ENCODE measurements at places on chromosomes 2 and 18.

DNA sequence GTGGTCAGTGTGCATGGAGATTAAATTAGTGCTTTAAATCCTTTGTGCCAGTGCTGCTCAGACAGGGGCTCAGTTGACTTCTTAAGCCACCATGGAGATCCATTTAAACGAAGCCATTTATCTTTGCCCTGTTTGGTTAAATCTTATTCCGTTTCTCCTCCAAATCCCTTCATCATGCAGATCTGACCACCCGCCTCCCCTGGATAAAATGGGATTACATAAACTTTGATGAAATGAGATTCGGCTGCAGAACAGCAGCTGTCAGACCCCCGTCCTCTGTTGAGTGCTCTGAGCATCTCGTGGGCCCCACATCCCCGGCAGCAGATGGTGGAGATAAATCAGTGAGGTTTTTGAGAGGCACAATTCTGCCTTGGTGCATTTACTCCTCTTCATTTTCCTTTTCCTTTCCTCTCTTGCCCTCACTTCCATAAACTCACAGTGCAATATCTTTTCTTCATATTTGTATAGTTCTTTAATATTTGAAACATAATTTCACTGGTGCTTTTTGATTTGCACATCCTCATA, 84.4 kb upstream of the TWIST2 start:
- DNase-seq: no peak

DNA sequence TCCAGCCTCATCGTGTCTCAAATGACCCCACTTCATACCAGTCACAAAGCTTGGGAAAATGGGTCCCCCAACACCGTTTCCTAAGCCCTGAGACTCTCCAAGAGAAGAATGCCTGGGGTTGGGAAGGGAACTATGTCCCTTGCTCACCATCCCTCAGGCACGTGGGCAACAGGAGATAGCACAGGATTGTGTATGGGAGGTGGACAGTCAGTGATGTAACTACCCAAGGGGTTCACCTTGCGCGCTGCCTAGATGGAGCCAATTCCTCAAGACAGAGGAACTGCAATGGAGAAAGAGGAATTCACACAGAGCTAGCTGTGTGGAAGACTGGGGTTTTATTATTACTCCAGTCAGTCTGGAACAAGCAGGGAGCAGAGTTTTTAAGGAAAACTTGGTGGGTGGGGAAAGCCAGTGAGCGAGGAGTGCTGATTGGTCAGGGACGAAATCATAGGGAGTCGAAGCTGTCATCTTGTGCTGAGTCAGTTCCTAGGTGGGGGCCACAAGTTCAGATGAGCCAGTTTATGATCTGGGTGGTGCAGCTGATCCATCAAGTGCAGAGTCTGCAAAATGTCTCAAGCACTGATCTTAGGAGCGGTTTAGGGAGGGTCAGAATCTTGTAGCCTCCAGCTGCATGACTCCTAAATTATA, 13.8 kb upstream of the CXCR1 start:
- no peak for DNase-seq

GRCh38 chr2:19195661-19196060, 162.8 kb downstream of the OSR1 start:
- no peak for DNase-seq

- DNase-seq: no peak
Measured at GRCh38 chr2:181420259-181421130, 36.7 kb upstream of the ITGA4 start.

DNA sequence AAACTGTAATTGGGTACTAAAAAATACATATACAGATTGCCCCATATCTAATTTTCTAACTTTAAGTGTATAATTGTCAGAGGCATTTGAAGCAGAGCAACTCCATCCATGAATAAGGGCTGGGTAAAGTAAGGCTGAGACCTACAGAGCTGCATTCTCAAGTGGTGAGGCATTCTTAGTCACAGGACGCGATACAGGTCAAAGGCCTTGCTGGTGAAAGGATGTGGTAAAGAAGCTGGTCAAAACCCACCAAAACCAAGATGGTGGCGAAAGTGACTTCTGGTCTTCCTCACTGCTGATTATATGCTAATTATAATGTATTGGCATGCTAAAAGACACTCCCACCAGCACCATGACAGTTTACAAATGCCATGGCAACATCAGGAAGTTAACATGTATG, 50.0 kb downstream of the SLC8A1 start:
- DNase-seq: no peak

- DNase-seq: no peak
Measured at GRCh38 chr2:9806656-9807055, 36.6 kb upstream of the TAF1B start.

DNA sequence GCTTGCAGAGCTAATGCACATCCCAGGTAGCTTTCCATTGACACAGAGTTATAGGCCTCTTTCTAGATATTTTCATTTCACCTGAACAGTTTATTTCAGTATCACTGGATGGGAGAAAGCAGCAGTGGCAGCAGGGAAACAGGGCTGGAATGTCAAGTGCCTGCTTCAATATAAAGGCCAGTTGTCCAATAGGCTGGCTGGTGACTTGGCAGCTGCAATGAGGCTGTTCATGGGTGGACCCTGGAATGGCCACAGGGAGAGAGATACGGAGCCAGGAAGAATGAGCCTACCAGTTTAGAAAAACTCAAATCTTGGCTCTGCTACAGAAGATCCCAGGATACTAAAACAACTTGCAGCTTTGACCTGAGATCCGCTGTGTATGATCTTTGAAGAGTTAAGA, 185.0 kb downstream of the BCL11A start:
- no peak for DNase-seq

- peak; percentile 4 for DNase-seq
Measured at GRCh38 chr2:127621981-127622431, 23.9 kb upstream of the GPR17 start.

- DNase-seq: no peak
Measured at GRCh38 chr2:215428060-215428910, 7.6 kb downstream of the FN1 start.

DNA sequence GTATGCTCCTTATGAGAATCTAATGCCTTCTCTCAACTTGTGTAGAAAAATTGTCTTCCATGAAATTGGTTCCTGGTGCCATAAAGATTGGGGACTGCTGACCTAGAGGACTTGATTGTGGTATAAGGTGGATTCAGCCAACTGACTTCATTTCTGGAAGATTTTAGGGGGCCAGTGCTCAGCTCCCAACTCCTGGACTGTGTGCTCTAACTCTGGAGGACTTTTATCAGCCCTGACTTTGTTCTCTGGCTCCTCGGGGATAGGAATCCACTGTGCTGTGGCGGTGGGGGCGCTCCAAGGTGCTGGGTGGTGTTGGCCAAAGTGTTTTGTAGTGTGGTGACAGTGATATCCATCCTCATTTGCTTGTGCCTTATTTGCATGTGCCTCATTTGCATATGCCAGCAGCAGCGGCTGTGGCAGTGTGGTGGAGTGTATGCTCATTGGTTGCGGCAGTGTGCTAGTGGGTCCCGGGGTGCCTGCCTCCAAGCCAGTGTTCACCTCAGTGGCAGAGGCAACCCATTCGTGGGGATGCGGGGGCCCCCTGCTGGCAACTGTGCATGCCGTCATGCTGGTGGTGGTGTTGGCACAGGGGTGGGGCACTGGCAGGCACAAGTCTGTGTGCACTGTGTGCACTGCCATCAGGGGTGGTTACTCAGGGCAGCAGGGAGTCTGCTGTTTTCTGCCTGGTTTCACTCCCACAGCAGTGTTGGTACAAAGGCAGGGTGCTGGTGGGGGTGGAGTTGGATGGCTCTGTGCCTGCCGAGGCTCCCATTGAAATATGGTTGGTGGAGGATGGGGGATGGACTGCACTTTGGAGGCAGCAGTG, 19.6 kb downstream of the EHBP1 start:
- peak; percentile 24 for DNase-seq

- no peak for DNase-seq
Measured at GRCh38 chr2:9543557-9543956, 12.1 kb downstream of the ADAM17 start.

- DNase-seq: no peak
Measured at GRCh38 chr2:173589604-173590275, 235.1 kb downstream of the CDCA7 start.

DNA sequence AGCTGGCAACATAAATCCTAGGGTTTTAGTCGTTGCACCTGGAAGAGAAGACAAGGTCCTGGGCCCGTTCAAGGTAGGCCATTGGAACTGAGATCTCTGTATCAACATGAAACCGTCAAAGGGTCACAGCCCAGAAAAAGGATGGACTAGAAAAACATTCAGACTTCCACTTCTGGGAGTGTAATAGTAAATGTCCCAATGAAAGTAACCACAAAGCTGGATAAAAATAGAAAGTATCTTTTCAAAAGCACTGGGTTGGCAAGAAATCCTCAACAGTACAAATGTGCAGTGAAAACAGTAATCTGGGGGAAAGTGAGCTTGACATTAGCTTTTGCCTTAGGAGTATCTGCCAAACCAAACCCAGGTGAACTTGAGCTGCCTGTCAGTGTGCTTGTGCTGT, 12.9 kb downstream of the CGREF1 start:
- DNase-seq: no peak

DNA sequence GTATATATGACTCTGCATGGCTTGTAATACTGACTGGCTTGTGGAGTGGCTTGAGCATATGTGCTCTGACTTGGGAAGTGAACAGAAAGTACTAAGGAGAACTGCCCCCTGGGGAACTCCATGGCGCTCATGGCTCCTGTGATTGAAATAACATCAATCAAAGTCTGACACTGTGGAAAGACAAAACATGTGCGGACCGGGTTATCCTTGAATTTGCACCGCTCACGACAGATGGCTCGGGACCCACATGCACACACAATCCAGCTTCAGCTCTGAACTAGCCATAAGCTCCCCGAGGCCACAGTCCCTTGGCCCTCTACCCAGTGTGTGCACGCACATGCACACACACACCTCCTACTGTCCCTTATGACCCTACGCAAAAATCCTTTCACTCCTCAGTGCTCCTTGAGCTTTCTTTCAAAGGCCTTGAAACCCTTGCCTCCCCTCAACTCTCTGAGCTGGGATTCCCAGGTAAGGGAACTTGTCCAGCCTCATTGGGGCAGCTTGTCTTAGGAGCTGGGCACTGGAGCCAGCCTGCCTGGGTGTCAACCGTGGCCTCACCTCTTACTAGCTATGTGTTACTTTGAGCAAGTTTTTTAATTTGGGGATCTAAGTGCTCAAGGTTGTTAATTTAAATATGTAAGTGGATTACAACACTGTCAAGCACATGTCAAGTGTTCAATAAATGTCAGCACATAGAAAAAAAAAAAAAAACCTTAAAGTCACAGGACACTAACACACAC, 43.6 kb downstream of the MRPS5 start:
- DNase-seq: no peak

DNA sequence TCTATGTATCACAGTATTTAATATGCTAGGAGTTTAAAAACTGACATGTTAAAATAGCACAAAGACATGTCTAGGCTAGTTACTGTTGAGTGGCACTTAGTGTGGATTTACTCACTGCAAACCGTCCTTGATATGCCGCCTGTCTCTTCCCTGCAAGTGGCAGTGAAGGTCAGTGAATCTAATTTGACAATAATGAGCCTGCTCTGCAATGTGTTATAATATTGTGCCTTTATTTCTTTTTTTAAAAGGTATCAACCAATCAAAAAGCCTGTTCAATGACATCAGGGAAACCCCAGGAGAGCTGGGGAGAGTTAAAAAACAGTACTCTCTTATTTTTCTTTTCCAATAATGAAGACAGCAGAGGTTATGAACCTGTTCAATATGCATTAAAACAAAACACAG, 384.1 kb downstream of the ERBB4 start:
- no peak for DNase-seq

- peak; percentile 47 for DNase-seq
Measured at GRCh38 chr2:238970553-238971081, 122.7 kb downstream of the TWIST2 start.

GRCh38 chr2:8567469-8568260, 114.2 kb upstream of the ID2 start:
- no peak for DNase-seq

DNA sequence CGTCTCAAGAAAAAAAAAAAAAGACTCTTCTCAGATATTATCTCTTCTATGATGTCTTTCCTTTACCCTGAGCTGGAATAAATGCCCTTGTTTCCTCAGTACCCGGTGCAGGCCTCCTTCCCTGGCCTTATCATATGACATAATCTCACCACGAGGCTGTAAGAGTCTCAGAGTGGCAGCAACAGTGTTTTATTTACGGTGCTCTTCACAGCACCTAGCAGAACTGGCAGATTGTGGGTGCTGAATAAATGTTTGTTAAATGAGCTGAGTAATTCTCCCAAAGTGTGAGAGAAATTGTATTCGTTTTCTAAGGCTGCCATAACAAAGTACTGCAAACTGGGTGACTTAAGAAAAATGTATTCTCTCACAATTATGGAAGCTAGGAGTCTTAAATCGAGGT, 82.8 kb upstream of the CD28 start:
- DNase-seq: no peak

DNA sequence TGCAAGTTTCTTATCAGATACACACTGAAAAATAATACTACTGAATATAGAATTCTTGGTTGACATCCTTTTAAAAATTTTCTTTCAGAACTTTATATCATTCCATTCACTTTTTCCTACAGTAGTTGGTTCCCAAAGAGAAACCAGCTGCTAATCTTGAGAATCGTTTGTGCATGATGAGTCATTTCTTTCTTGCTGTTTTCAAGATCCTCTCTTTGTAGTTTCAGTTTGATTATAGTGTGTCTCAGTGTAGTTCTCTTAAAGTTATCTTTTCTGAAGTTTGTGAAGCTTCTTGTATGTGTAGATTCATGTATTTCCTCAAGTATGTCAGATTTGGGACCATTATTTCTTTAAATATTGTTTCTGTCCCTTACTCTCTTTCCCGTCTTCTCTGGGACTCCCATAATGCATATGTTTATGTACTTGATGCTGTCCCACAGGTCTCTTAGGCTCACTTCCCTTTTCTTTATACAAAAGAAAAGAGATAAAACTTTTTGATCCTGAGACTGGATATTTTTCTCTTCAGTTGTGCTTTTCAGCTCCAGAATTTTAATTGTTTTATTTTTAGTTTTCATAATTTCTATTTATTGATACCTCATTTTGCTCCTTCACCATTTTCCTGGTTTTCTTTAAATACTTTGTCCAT, 801.0 kb downstream of the TDRD15 start:
- DNase-seq: no peak

- DNase-seq: no peak
Measured at GRCh38 chr2:34161549-34161948, 562.5 kb upstream of the FAM98A start.

GRCh38 chr2:39481611-39482010, 44.5 kb upstream of the MAP4K3 start:
- no peak for DNase-seq

GRCh38 chr2:235105821-235106359, 154.1 kb downstream of the SH3BP4 start:
- DNase-seq: no peak

DNA sequence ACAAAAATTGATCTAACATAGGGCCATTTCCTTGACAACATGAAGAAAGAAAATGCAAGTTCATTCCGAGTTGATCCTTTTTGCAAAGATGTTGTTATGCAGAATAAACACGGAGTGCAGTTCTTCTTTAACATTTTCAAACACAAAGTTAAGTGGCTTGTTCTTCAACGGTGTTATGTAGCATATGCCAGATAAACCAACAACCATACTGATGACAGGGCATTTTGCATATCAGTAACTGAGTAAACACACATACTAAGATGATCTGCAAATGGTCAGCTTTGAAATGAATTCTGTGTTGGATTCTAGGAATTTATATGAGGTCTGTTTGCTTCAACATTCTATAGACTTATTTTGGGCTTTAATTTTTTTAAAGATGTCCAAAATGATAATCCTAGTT, 266.4 kb downstream of the GPD2 start:
- no peak for DNase-seq
